ENCODE measurements at places on chromosomes 4 and X. TPM values are rescaled to one million over a fixed set of nuclear protein-coding genes. Genes with fewer than 3 reads are reported as not detected.

Gene ADH7
- total RNA-seq, result not detected

Gene TMPRSS11A
- total RNA-seq, result not detected

GRCh38 chr4:150782311-150782710, 200.4 kb downstream of the MAB21L2 start:
- DNase-seq, result no peak

DNA sequence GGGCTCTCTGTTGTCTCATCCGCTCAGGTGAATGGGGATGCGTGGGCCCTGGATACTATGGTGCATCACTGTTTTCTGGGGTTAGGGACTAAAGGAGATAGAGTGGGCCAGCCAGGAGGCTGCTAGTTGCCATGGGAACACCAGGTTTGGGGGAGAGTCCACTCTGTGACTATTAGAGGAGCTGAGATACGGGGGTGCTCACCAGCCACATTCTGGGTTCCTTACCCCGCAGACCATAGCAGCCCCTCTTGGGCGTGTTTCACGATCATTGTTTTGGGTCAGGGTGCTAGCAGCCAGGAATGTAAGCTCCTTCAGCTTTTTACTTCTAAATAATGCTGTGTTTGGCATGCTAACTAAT, 4.6 kb downstream of the EFNB1 start:
- no peak for DNase-seq

GRCh38 chr4:41065434-41066006, 148.8 kb downstream of the APBB2 start:
- no peak for DNase-seq

Gene GAGE1
- total RNA-seq, result not detected

Gene GAGE12E
- total RNA-seq, result not detected

GRCh38 chr4:54781756-54782155, 124.0 kb downstream of the KIT start:
- no peak for DNase-seq

Gene ATP1B4
- total RNA-seq, result not detected

DNA sequence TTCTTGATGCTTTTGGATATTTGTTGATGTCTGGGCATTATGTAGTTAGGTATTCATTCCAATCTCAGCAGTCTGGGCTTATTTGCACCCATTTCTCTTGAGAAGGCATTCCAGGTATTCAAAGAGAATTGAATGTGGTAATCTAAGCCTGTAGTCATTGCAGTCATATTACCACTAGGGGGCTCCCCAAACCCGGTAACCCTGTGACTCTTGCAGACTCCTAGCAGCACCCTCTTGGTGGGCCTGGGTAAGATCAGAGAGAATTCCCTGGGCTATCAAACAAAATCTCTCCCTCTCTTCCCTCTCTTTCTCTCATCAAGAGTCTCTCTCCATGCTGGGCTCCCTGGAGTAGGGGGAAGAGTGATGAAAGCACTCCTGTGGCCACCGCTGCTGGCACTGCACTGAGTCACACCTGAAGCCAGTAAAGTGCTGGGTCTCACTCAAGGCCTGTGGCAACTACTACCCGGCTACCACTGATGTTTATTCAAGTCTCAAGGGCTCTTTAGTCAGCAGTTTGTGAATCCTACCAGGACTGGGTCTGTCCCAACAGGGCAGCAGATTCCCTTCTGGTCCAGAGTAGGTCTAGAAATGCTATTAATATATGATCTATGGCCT, 187.7 kb upstream of the NUDT10 start:
- peak; percentile 52 for DNase-seq

DNA sequence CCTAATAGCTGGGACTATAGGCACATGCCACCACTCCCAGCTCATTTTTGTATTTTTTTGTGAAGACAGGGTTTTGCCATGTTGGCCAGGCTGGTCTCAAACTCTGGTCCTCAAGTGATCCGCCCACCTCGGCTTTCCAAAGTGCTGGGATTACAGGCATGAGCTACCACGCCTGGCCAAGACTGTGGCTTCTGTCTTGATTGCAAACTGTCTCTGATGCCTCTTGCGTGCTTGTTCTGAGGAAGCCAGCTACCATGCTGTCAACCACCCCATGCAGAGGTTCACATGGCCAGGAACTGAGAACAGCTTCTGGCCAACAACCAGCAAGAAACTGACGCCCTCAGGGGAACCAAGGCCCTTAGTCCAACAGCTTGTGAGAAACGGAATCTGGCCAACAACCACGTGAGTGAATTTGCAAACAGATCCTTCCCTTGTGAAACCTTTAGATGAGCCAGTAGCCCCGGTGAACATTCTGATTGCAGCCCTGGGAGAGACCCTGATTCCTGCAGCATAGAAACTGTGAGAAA, 71.2 kb downstream of the SUPT20HL2 start:
- no peak for DNase-seq

- no peak for DNase-seq
These were observed 47.8 kb downstream of the APELA start for GRCh38 chr4:164924670-164925238.

DNA sequence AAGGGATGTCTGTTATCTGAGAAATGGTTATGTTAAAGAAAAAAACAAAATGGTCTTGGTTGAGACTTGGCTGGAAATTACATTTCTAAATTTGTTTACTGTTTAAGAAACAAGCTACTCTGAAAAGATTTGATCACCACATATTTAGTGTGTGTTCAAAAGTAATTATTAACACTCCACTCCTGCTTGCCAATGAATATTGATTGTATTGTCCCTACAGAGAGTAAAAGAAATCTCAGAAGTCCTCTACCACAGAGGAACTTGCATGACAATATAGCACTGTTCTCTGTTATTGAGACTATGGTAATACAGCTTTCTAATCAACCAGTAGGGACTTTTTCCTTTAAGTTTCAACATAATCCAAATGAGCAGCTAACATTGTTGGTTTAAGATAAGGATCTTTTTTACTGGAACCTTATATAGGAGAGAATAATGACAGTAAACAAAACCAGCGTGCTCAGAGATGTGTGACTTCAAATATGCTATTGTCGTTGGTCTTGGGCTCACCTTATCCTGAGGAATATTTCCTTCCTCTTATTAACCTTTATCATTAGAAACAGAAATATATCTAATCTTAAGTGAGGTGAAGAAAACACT, 47.6 kb downstream of the CXCL13 start:
- DNase-seq, result no peak

DNA sequence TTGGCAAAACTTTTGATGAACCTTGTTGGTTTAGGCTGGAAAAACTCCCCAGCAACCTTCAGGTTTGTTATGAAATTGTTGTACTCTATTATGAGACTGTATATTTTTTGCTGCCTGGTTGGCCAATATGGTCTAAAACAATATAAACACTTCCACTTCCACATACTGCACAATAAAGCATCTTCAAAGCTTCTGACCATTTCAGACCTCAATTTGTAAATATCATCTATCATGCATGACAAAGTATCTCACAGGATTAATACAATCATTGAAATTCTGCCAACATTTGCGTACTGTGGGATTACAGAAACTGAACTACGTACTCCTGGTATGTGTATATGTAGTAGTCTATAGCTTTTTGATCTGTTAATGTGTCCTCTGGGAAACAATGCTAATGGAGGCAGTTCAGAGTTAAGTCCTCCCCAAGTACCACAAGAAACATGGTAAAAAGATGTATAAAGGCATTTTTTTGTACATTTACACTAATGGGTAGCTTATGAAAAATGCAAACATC, 40.4 kb downstream of the GPC4 start:
- DNase-seq, result no peak

Gene TADA2B
- total RNA-seq, result 8.2 TPM

Gene CT47B1
- total RNA-seq, result not detected

DNA sequence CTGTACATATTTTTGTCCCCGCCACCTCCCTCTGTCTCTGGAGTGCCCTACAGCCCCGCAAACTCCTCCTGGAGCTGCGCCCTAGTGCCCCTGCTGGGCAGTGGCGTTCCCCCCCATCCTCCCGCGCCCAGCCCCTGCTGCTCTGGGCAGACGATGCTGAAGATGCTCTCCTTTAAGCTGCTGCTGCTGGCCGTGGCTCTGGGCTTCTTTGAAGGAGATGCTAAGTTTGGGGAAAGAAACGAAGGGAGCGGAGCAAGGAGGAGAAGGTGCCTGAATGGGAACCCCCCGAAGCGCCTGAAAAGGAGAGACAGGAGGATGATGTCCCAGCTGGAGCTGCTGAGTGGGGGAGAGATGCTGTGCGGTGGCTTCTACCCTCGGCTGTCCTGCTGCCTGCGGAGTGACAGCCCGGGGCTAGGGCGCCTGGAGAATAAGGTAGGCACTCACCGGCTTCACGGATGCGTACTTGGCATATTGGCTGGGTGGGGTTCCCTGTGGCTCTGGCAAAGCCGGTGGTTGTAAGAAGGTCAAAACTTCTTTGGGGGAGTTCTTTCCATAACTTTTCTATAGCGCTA, 653 bp downstream of the HHIP start:
- DNase-seq, result peak; percentile 7

Gene FAT4
- not detected for total RNA-seq

Gene CLIC2
- 0.74 TPM for total RNA-seq

DNA sequence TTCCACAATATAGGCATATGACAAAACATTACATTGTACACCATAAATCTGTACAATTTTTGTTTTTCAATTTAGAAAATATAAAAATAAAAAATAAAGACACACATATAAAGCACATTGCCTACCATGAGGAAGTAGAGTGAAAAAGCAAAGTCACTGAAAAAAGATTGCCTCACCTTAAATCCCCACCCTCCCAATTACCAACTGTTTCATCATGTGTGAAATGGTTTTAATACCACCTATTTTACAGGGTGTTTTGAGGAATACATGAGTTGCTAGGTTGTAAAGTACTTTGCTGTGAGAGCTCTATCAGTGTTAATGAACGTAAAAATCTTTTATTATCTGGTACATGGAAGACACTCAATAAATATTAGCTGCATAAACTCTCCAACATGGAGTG, 373.6 kb upstream of the NDST3 start:
- DNase-seq, result no peak

Gene MAGEB17
- total RNA-seq, result not detected

DNA sequence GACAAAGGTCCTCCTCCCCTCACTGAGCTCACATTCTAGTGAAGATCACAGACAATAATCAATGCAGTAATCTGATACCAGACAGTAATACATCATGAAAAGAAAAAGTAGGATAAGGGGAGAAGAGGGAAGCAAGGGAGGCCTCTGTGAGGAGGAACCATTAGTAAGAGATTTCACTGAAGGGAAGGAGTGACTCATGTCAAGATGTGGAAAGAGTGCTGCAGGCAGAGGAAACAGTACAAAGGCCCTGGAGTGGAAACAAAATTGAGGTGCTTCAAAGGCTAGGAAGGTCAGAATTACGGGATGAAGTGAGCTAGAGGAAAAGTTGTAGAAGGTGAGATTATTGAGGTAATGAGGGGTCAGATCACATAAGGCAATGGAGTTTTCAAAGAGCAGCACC, 38.1 kb downstream of the LAMTOR3 start:
- peak; percentile 48 for DNase-seq

GRCh38 chr4:15690020-15690809, 8.6 kb downstream of the FAM200B start:
- no peak for DNase-seq

DNA sequence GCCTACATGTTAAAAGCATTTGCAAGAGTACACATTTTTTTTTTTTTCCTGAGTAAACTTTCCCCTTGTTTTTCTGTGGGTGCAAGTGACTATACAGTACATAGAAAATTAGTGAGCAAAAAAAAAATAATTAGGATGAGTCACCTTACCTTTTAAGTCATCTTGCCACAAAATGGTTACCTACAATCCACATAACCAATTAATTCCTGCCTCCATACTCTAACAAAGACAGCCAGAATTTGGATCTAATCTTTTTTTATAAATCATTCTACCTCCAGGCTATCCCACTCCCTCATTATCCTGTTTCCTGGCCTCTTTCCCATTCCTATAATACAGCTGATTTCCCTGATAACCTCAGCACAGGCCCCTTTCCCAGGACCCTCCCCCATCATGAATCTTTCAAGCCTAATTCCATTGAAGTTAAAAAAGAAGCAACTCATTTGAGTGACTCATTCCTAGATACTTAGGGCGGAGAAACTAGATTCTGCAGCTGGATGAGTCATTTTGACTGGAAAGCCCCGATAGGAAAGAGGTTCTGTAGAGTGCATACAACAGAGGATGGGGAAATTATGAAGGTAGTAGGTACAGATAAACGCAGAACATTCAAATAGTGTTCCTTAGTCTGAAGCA, 128.2 kb downstream of the C4orf51 start:
- DNase-seq, result peak; percentile 74

DNA sequence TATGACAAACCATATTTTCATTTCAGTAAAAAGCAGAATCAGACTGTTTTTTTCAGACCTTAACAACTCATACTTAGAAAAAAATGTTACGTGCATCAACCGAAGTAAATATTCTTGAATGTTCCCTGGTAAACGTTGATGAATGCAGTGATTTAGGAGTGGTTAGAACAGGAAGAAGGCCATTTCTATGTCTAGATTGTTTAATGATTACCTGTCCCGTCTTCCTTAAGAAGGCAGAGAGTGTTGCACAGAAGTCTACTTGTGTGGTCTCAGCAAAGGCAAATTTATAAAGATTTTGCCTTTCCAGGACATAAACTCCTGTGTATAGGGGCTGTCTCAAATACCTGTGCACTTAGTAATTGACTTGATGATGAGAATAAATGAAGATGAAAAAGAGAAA, 134.5 kb downstream of the MGST2 start:
- DNase-seq, result no peak

DNA sequence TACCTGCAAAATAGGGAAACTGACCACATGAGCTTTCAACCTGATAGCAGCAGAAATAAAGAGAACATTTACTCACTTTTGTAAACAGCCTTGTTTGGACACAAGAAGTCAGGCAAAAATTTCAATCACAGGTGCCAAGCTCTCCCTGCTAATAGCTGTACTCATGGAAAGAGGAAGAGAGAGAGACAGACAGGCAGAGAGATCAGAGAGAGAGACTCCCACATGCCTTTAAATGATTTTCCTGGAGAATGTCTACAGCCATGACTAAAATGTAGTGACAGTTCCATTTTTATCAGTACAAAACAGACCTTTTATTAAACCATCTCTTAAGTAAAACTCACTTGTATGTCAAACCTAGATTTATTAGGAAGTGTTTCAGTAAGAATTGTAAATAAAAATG, 752.9 kb downstream of the TRAM1L1 start:
- no peak for DNase-seq

DNA sequence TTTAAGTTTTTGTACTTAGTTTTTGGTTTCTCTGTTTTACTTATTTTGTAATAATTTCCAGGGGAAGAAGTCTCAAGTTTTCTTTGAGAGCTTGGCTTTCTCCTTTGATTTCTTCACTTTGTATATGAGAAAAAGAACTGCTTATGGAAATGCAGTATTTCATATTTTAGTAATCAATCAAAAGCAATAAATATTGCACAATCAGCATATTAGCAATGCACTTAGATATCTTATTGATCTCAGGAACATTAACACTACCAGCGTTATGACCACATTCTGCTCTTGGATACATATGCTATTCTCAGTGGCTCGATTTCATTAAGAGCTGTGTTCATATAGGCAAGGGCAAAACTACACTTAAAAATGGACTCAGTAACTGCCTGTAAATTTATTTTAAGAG, 381.0 kb upstream of the DMD start:
- no peak for DNase-seq

GRCh38 chrX:132292793-132293192, 73.5 kb upstream of the RAP2C start:
- peak; percentile 33 for DNase-seq

Gene THAP6
- total RNA-seq, result 15.4 TPM

GRCh38 chr4:187687697-187688096, 307.9 kb upstream of the ZFP42 start:
- DNase-seq, result no peak

- no peak for DNase-seq
These were observed 418.9 kb downstream of the CCSER1 start for GRCh38 chr4:90546114-90546513.

Gene NAA15
- total RNA-seq, result 91.5 TPM

- DNase-seq, result peak; percentile 63
These were observed 3.2 kb downstream of the EFNB1 start for GRCh38 chrX:68832101-68832416.

Measured in activated naive CD4-positive, alpha-beta T cell treated with anti-CD3 and anti-CD28 coated beads for 36 hours (primary cell).